ENCODE measurements at places on chromosomes 16 and 17.
A peak's percentile ranks its signal among the peaks of the same experiment; 100 is the strongest.

DNA sequence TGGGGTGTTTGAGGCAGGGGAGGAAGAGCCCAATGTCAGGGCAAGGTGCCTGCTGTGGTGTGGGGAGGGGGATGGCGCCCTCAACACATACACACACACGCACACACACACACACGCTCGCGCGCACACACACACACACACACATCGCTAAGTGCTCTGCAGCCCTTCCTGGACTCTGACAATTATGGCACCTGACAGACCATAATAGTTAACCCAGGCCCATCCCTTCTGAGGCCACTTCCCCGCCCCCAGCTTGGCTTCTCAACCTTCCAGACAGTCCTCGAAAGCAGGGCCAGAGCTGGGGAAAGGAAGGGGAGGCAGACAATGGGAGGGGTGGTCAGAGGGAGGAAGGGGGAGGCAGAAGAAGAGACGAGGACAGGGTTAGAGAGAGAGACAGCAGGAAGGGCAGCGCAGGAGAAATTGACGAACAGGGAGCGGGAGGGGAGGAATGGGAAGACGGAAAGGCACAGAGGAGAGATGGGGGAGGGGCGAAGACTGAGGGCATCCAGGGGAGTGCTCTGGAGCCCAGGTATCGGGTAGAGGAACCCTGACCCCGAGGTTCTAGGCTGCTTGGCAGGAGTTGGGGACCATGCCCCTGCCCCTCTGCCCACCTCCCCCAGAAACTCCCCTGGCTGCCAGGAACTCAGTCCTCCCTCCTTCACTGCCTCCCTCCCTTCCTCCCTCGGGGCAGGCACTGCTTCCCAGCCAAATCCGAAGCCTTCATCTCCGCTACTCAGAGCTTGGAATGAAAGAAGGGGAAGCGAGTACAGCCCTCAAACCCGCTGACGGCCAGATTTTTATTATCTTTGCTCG is 4.0 kb downstream of the SRCIN1 start:
- peak; percentile 89 for DNase-seq

- no peak for DNase-seq
Measured at GRCh38 chr16:79402356-79402755, 198.2 kb downstream of the MAF start.

DNA sequence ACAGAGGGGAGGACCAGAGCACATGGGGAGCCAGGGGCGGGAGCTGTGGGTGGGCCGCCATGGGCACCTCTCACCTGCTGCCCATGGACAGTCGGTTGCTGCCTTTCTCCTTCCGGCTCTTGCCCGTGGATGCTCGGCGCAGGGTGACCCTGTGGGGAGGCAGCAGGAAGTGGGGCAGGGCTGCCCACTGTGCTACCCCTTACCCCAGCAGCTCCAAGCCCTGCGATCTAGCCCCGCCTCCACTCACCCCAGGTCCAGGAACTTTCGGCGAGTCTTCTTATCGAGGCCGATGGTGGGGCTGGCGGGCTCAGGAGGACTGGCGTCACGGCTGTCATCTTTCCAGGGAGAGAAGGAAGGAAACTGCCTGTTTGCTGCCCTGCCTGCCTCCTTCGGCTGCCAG is 14.2 kb downstream of the SAMD14 start:
- no peak for DNase-seq

DNA sequence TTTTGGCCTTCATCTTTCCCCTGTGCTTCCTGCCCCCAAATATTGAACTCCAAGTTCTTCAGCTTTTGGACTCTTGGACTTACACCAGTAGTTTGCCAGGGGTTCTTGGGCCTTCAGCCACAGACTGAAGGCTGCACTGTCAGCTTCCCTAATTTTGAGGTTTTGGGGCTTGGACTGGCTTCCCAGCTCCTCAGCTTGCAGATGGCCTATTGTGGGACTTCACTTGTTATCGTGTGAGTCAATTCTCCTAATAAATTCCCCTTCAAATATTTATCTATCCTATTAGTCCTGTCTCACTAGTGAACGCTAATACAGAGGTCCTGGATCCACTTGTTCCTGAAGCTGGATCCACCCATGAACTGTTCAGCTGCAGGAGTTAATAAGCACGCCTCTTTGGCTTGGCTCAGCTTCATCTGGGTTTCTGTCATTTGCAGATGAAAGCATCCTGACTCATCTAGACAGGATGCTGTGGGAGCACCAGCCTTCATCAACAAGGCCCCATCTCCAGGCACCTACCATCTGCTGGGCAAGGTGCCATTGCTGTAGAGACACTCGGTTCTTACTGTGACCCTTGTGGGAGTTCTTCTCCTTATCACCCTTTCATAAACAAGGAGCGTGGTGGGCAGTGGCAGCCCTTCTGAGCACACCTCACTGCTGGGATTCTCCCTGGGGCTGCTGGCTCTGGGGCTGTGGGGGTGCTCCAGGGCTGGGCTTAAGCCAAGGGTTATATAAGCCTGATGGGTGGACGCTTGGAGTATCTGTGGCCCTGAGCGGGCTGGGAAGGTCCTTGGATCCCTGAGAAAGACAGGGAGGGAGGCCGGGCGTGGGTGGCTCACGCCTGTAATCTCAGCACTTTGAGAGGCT is 23.1 kb downstream of the LAT start:
- no peak for DNase-seq

DNA sequence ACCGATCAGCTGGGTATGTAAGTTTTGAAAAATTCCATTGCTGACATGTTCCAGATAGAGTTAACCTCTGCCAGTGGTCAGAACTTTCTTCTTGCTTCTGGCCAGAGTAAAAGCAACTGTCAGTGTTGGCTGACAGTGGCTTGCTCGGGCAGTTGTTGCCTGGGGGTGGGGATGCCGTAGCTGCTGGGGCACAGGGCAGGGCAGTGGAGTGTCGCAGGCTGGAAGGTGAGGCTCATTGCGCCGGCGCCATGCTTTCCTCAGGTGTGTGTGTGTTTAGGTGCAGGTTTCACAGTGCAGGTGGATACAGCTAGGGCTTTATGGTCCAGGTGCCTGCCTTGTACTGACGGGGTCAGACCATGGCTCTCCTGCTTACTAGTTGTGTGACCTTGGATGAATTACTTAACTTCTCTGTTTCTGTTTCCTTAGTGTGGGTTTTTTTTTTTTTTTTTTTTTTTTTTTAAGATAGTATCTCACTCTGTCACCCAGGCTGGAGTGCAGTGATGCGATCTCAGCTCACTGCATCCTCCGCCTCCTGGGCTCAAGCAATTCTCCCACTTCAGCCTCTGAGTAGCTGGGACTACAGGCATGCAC is 156.4 kb downstream of the SNX29 start:
- DNase-seq: no peak

DNA sequence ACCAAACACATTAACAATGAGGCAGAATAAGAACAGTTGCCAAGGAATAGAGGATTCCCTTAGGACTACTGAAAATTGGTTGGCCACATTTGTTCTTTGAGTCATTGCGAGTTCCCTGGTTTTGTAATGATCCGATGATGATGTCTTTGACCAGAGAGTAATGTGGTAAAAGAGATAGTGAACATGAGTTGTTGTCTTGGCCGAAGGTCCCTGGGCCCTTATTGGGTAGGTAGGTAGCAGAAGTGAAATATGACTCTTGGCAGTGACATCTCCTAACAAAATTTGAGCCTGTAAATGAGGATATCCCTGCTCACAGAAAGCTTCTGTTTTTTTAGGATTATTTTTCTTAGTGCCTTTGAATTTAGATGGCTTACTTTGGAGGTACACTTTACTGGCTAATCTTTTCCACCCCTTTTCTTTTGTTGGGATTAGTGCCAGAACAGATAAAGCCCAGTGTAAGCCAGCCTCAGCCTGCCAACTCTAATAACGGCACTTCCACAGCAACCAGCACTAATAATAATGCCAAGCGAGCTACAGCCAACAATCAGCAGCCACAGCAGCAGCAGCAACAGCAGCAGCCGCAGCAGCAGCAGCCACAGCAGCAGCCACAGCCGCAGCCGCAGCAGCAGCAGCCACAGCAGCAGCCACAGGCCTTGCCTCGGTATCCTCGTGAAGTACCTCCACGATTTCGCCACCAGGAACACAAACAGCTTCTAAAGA is 47.2 kb downstream of the TNRC6A start:
- no peak for DNase-seq

DNA sequence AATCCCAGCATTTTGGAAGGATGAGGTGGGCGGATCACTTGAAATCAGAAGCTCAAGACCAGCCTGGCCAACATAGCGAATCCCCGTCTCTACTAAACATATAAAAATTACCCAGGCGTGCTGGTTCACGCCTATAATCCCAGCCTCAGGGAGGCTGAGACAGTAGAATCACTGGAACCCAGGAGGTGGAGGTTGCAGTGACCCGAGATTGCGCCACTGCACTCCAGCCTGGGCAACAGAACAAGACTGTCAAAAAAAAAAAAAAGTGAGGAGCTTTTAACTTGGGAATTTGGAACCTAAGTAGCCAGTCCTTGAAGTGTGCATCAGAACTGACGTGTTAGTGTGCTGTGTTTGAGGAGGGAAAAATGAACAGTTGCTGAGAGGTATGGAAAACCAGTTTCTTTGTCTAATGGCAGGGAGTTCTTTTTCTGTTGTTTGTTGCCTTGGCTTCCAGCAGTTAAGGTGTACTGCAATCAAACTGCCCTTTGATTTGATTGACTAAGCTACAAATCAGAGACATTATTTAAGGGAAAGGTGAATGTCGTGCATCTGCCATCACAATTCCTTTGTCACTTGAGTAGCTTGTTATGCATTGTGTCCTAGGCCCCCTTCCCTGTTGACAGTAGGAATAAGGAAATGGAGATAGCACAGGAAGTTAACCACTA is 8.6 kb upstream of the DUSP14 start:
- DNase-seq: no peak

DNA sequence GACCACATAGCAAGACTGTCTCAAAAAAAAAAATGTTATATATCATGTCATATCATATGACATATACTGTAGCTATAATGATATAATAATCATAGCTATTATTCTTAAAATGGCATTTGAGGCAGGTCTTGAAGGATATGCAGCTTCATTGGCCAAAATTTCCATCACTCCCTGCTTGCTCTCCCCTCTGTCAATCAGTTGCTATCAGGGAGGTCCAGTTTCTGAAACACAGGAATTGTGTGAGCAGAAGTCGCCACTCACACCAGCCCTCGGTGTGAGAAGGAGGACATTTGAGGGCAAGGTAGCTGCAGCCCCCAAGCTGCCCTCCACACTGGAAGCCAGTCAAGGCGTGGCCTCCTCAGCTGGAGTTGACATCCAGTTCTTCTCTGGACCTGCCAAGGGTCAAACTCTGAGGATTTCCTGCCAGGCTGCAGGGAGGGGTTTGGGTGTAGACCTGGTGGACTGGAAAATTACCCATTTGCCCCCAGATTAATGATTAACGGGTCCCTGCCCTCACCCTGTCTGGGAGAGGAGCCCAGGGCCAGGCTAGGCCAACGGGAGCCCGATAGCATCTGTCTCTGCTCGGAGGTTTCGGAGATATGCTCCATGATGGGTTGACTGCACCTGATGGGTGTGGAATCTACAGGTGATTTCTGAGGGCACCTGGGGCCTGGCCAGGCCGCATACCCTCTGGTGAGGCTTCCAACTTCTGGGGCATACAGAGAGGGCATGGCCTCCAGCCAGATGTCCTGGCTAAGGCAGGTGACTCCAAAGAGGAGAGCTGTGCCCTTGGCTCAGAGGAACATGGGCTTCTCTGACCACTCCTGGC is 18.8 kb downstream of the WNT9B start:
- peak; percentile 25 for DNase-seq

- no peak for DNase-seq
Measured at GRCh38 chr16:88695218-88695617, 8.9 kb upstream of the SNAI3 start.

DNA sequence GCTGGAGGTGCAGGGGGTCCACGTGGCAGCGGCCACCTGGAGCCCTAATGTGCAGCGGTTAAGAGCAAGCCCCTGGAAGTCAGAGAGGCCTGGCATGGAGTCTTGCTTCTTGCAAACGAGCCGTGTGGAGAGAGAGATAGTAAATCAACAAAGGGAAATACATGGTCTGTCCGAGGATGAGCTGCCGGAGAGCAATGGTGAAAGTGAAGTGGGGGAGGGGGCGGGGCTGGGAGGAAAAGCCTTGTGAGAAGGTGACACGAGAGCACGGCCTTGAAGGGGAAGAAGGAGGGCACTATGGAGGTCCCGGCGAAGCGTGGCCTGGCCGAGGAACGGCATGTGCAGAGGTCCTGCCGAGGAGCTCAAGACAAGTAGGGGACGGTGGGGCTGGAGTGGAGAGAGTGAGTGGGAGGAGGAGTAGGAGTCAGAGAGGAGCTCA is 6.0 kb upstream of the SERPINF1 start:
- DNase-seq: no peak

DNA sequence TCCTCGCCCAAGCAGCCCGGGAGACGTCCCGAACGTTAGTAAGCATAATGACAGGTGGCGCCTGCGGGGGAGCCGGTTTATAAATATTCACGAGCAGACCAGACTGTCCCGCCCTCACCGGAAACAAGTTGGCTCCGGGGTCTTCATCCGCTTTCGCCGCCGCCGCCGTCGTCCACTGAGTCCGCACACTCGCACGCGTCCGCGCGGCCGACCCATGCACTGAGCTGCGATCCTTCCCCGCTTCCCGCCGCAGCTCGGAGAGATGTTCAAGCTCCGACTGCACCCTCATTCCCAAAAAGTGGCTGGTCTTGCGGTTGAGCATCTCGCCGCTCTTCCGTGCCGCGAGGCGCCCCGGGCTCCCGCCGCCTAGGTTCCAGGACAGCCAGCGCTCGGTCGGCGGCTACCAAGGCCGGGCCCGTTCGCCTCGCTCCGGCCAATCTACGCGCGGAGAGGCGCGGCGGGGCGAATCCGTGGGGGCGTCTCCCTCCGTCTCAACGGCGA is 385 bp downstream of the CFAP119 start:
- DNase-seq: peak; percentile 67

- no peak for DNase-seq
Measured at GRCh38 chr16:11258553-11259492, 2.8 kb upstream of the SOCS1 start.

DNA sequence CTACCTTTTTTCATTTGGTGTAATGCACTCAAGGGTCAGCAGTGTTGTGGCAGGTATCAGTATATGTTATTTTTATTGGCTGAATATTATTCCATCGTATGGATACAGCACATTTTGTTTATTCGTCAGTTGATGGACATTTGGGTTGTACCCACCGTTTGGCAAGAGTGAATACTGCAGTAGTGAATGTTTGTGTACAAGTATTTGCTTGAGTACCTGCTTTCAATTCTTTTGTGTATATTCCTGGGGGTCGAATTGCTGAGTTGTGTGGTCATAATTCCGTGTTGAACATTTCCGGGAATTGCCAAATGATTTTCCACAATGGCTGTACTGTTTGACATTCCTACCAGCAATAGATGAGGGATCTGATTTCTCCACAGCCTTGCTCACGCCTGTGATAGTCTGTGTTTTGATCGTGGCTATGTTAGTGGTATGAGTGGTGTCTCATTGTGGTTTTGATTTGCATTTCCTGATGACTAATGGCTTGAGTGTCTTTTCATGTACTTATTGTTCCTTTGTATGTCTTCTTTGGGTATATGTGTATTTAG is 108.4 kb downstream of the OR1D5 start:
- peak; percentile 59 for DNase-seq

GRCh38 chr16:2019921-2020831 is 591 bp downstream of the NPW start:
- no peak for DNase-seq

DNA sequence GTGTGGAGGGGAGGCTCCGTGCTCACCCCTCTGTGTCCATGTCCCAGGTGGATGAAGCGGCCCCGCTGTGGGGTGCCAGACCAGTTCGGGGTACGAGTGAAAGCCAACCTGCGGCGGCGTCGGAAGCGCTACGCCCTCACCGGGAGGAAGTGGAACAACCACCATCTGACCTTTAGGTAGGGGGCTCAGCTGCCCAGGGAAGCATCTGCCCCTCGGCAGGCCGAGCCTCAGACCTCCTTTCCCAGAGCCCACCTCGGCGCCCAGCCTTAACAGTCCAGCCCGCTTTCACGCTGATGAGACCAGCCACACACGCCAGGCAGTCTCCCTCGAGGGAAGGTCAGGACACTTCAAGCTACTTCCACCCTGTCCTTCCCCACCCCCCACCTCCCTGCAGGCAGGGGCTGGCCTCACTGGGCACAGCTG is 12.7 kb downstream of the MMP15 start:
- DNase-seq: no peak

Measured in NCI-H526 (cell line).